ENCODE measurements at places on chromosomes 1 and 21.

GRCh38 chr1:52906135-52906603 lies 15.4 kb downstream of the ECHDC2 start:
- no peak for DNase-seq

- no peak for DNase-seq
Observed at GRCh38 chr1:228162286-228163006, 3.2 kb upstream of the IBA57 start.

GRCh38 chr1:147794570-147794969 lies 34.2 kb upstream of the GJA5 start:
- no peak for DNase-seq

GRCh38 chr1:77824079-77824478 lies 44.6 kb downstream of the MIGA1 start:
- DNase-seq = no peak

DNA sequence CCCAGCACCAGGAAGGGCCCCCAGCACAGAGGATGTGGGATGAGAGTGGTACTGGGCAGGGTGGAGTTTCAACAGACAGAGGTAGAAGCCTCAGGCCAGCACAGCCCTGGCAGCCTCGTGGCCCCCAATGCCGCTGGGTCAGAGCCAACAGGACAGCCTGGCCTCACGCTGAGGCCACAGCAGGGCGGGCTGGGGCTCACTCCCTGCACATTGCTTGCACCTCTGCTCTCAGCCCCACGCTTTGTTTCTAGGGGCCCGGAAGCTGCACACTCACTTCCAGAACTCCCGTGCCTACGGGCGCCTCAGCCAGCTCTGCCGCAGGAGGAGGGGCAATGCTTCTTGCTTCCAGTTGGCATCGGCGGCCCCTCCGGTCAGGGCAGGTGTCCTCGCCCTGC lies 72.9 kb downstream of the SIK1 start:
- DNase-seq = no peak

- no peak for DNase-seq
Observed at GRCh38 chr1:213661302-213661701, 326.5 kb upstream of the PROX1 start.

DNA sequence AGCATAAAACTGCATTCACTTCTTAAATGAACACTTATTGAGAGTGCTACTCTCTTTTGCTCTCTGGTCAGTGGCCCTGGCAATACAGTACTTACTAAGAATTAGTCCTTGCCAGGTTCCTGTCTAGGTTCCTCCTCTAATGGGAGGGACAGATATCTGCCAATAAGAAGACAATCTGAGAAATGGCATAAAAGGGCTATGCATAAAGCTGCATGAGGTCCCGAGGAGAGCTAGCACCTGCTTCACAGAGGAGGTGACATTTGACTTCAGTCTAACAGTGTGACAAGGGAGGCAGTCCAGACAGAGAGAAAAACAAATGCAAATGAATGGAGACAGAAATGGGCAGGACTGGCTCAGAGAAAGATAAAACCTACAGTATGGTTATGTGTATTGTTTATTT lies 357.1 kb upstream of the SGIP1 start:
- DNase-seq = no peak

GRCh38 chr1:2508751-2509150 lies 17.6 kb downstream of the PANK4 start:
- DNase-seq = no peak

DNA sequence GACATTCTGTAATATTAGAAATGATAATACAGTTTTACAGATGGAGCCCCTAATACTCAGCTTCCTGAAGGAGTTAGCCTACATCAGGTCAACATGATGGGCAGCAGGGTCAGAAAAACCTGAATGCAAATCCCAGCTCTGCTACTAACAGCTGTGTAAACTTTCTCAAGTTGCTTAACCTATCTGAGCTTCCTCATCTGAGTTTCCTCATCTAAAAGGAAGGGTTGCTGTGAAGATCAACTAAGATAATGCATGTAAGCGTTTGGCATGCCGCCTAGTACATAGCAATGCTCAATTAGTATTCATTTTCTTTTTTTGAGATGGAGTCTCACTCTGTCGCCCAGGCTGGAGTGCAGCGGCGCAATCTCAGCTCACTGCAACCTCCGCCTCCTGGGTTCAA lies 18.4 kb upstream of the DESI2 start:
- no peak for DNase-seq

GRCh38 chr1:242525360-242525722 lies 844 bp upstream of the PLD5 start:
- DNase-seq = no peak

DNA sequence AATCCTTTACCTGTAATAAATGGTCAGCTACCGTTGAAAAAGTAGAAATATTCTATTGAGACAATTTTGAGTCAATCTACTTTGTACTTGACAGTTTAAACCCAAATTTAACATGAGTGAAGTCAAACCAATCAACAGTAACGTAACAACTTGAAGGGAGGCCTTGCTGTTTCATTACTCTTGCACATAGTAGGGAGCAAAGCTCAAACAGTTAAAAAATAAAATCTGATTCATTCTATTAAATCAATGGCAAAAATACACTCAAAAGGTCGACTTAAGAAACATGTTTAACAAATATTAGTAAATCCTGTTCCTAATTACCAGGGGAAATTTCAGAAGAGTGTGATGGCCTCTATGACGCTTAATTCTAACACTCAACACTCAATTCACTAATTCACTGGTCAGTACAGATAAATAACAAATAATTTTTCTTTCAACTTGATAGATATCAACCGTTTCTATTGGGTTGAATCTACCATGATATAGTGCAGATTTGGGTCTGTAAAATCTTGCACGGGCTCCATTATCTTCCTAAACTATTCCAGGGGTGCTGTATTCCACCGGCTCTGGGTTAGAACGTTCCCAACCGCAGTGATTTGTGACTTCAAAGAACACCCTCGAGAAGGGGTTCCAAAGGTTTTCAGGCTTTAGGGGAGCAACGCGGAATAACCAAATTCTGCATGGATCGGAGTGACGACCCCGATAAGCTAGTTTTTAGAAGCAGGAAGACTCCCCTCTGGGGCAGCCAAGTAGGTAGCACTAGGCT lies 1.4 kb downstream of the TARBP1 start:
- no peak for DNase-seq

- DNase-seq = peak; percentile 6
Observed at GRCh38 chr1:7389906-7390603, 381.0 kb upstream of the VAMP3 start.

DNA sequence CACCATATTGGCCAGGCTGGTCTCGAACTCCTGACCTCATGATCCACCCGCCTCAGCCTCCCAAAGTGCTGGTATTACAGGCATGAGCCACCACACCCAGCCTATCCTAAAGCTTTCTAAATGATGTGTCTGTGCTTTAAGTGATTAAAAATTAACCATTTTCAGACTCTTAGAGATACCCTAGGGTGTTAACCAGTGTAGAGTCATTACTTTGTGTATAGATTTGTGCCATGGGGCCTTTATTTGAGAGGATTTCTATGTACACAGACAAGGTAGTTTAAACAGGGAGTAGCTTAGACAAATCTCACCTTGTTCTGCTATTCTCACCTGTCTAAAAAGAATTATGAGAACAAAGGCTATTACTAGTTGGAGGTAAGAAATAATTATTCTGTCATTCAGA lies 12.7 kb upstream of the PLEKHM2 start:
- DNase-seq = no peak

GRCh38 chr21:14096172-14096571 lies 114.6 kb downstream of the LIPI start:
- DNase-seq = no peak

DNA sequence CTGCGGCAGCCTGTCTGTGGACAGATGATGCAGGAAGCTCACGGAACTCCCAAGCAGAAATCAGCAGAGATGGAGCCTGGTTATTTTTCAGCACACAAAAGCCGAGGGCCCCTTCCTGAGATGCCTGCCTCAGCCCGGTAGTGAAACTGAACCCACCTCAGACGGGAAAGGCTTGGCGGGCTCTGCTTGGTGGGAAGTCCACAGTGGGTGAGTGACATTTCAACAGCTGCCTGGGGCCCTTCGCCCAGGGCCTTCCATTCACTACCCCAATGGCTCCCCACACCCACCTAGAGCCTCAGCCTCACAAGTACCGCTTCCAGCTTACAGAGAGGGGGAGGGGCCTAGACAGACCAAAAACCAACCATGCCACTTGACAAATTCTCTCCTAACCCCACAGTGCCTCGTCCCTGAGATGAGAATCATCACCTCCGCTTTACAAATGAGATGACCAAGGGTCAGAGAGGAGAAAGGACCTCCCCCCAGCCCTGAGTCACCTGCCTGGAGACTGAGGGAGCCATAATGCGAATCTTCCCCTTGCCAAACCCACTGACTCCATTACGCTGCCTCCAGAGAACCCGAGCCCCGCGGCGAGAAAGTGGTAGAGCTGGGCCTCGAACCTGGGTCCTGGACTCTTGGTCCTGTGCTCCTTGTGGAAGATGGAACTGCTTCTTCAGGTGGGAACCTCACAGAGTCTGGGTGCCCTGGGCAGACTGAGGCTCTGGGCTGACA lies 3.4 kb upstream of the ECE1 start:
- no peak for DNase-seq

GRCh38 chr1:33092438-33092837 lies 11.5 kb downstream of the AZIN2 start:
- no peak for DNase-seq

DNA sequence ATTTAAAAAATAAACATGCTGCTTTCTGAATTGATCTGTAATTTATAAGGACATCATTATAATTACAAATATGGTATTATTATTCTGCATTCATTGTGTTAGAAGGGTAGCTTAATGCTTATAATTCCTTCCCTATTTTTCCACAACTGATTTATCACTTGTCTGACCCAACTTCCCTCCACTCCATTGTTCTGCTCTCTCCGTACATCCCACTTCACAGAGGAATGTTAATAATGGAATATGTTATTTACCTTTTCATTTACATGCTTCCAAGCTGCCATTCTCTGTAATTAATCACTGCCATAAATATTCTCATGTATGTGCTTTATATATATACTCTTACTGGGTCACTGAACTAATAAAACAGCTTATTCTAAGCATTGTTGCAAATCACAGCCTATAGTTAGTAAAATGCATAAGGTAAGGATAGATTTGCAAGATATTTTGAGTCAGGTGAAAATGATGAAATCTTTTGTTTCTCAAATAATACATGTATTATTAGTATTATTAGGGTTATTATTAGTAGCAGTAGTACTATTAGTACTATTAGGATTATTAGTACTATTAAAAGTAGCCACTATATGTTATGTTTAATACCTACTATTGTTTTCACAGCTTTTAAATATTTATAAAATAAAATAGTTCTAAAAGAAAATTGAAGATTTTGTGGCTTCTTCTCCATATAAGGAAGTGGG lies 70.6 kb upstream of the NEK7 start:
- no peak for DNase-seq

DNA sequence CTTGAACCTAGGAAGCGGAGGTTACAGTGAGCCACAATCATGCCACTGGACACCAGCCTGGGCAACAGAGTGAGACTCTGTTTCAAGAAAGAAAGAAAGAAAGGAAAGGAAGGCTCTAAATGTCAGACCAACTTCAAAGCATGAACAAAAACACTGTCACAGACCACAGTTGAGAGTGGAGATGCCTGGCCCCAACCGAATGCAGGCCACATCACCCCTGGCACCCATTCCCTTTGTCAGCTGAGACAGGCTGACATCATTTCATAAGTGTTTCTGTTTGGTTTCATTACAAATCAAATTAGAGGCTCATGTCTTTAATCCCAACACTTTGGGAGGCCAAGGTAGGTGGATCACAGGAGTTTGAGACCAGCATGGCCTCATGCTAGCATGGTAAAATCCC lies 28.6 kb upstream of the NADK start:
- no peak for DNase-seq

- DNase-seq = no peak
Observed at GRCh38 chr1:3762151-3762872, 10.1 kb downstream of the CCDC27 start.

GRCh38 chr1:182586380-182586779 lies 2.7 kb downstream of the RNASEL start:
- no peak for DNase-seq

DNA sequence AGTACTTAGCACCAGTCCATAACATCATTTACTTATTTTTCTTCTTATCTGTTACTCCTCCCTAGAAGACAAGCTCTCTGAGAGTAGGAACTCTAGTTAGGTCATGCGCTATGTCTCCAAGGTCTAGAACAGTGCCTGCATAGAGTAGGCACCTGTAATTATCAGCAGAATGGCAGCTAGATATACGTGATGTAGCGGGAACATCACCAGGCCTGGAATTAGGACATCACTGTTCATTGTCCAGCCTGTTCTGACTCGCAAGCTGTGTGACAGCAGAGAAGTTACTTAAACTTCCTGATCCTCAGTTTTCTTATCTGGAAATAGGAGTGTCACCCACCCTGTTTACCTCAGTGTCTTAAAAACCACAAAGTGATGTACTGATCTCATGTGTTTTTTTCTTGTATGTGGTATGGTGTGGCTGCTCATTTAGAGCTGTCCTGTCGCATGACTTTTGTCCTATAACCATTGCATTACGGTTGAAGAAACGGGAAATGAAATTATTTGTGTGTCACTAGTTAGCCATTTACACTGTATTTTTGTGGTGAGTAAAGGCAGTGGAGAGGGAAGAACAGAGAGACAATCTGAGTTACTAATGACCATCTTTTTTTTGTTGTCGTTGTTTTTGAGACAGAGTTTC lies 37.1 kb upstream of the EXO1 start:
- DNase-seq = no peak

GRCh38 chr1:167826127-167826526 lies 87.8 kb downstream of the ADCY10 start:
- DNase-seq = no peak

DNA sequence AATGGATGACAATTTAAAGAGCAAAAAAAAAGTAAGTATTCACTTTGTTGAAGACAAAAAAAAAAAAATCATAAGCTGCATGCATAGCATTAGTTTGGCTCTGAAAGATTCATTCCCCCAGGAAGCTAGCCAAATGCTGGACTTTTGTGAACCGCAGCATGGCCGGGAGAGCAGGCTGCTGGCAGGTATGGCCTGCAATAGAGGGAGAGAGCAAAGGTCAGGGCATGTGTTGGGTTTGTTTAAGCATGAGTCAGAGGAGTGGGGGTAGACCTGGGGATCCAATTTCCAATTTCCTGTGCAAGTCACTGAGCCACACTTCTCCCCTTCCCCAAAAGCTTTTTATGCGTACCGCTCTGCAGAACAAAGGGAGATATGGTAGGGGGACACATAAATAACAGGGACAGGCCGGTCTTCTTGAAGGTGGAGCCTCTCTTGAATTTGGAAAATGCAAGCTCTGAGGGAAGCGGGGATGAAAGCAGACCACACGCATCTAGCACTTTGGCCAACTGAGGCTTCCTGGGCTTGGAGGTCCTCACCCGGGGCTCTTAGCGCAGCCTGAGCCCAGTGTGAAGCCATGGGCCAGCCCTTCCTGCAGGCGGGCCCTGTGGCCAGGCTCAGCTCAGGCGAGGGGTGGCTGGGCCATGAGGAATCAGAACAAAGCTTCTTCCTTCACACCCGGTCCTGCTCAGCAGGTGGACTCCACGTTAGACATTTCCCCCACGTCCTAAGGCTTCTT lies 171.1 kb downstream of the TOMM20 start:
- peak; percentile 82 for DNase-seq

DNA sequence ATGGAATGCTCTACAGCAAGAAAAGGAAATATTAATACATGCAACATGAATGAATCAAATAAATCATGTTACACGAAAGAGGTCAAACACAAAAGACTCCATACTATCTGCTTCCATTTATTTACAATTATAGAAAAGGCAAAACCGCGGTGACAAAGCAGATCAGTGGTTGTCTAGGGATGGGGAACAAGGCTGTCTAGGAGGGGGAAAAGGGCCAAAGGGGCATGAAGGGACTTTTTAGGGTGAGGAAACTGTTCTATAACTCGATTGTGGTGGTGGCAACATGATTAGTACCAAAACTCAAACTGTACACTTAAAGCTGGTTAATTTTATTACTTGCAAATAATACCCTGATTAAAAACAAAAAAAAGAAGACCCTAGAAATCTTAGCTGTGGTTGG lies 20.6 kb downstream of the CAPZB start:
- DNase-seq = no peak
